Epithelial cell of proximal tubule (primary cell): ENCODE measurements at places on chromosomes 16 and 17.

DNA sequence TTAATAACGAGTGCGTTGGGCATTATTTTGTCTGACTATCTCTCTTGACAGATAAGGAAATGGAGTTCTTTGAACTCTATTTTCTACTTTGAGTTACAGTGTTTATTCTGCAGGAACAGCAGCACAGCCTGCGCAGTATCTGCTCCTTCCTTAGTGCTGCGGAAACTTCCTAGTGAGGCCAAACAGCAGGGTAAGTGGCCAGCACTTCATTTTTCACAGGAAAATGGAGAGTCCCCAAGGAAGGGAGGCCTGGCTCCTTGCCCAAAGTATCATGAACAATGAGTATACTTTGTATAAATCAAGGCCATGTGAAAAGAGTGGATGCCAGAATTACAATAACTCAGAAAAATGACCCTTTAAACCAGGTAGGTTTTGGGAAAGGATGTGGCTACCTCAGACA is 140.6 kb downstream of the VPS53 start:
- no peak for DNase-seq

DNA sequence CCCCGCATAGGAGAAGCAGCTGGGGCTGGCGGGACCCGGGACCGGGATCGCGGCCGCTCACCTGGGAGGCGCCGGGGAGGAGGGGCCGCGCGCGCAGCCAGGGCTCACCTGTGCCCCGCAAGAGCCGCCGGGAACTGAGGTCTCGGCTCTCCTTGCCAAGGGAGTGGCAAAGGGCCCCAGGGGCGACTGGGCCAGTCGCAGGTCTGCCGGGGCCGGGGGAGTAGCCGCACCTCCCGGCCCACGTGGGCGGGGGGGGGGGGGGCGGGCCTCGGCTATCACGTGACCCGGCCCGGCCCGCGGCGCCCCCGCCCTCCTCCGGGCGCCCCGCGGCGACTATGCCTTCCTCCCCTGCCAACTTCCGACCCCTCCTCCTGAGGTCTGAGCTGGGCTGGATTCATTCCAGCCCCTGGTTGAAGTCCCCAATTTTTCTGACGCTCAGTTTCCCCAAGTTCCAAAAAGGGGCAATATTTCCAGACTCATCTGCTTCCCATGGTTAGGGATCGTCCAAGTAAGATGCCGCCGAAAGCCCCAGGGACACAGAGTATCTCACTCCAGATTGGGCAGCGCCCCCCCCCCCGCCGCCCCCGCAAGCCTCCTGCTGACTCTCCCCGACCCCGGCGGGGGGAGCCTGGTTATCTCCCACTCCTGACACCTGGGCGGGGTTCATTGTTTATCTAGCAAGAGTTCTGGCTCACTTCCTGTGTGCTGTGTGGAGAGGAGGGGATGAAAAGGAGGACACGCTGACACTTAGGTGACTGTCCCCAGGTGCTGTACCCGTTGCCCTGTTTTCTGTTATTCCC is at the start of gene TMC6:
Gene TMC6 (minus strand): TSS at position 205 of the 800 bp plus-strand sequence. CDS start 1,923 bp downstream, outside the sequence.
- DNase-seq: no peak

GRCh38 chr16:75534560-75535205 is 1.2 kb downstream of the CHST5 start:
- DNase-seq: no peak

- no peak for DNase-seq
These were observed 2.7 kb upstream of the SLC6A2 start for GRCh38 chr16:55653106-55653505.

DNA sequence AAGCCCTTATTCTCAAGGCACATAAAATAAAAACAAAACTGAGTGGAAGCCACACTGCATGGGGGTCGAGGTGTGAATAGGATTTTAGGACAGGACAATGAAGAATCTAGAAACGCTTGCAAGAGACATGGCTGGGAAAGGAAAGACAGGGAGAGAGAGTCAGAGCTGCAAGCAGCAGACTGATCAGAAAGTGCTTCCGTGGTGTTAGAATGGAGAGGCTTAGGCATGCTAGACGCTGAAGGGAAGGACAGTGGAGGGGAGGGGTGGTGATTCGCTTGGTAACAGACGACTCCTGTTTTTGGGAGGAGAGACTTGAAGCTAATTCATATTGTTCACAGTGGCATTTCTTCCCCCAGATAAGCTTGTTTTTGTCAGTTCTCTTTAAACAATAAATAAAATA is 173.5 kb downstream of the AIPL1 start:
- DNase-seq: no peak

- DNase-seq: no peak
These were observed 224.6 kb downstream of the HAPSTR1 start for GRCh38 chr16:9316008-9316407.

DNA sequence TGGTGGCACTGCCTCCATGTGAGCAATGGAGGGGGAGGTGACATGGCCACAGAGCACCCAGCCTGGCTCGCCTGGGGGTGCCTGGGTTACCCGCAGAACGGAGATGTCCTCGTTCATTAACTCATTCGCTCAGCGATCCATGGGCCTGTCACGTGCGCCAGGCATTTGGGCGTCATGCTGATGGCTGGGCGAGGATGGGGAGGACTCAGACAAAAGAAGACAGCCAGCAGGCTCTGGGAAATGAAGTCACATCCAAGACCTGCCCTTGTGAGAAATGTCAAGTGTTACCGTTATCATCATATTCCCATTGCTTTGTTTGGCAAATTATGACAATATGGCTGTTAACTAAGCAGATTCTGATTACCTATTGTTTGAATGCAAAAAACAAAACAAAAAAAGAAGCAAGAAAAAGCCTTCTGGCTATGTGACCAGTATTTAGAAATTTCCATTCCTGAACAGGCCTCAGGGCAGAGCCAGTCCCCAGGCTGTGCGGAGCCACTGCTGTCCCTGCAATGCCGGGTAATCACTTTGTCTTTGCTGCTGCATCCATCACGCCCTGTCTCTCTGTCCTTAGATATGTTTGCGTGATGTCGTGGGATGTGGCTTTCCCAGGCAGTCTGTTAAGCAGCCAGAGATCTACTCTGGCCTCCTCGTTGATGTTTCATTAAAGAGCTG is 57.9 kb downstream of the CMIP start:
- DNase-seq: no peak

GRCh38 chr17:65163990-65164495 is 26.9 kb downstream of the RGS9 start:
- DNase-seq: no peak

DNA sequence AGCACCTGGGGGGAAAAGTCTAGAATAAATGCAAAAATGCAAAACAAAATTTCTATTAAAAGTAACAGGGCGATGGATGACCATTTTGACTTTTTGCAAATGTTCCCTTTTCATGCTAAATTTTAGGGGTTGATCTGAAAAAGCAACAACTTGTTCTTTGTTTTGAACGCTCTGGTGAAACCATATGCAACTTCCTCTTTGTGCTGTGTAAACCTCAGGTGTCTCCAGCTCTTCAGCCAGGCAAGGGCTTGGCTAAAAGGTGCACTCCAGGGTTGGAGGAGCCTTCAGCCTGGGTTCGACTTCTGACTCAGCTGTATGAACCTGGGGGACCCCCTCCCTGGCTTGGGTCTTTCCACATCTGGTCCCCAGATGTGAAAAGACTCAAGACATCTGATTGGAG is 9.5 kb downstream of the IRF8 start:
- no peak for DNase-seq

- DNase-seq: no peak
These were observed 130.9 kb downstream of the CDH11 start for GRCh38 chr16:64991001-64991400.

GRCh38 chr17:36647636-36648035 is 46.3 kb downstream of the MRM1 start:
- DNase-seq: no peak

- no peak for DNase-seq
These were observed 125.2 kb downstream of the C16orf78 start for GRCh38 chr16:49498666-49499413.

DNA sequence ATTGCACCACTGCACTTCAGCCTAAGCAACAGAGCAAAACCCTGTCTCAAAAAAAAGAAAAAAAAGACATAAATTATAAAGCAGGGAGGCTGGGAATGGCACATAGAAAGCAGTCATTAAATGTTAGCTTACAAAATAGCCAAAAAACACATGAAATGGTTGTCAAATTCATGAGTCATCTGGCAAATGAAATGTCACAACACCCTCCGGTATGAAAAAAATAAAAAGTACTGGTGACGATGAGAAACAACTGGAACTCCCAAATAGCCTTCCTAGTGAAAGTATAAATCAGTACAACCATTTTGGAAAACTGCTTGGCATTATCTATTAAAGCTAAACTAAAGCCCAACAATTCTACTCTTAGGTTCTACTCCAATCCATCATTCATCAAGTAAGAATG is 3.5 kb upstream of the KATNB1 start:
- no peak for DNase-seq

DNA sequence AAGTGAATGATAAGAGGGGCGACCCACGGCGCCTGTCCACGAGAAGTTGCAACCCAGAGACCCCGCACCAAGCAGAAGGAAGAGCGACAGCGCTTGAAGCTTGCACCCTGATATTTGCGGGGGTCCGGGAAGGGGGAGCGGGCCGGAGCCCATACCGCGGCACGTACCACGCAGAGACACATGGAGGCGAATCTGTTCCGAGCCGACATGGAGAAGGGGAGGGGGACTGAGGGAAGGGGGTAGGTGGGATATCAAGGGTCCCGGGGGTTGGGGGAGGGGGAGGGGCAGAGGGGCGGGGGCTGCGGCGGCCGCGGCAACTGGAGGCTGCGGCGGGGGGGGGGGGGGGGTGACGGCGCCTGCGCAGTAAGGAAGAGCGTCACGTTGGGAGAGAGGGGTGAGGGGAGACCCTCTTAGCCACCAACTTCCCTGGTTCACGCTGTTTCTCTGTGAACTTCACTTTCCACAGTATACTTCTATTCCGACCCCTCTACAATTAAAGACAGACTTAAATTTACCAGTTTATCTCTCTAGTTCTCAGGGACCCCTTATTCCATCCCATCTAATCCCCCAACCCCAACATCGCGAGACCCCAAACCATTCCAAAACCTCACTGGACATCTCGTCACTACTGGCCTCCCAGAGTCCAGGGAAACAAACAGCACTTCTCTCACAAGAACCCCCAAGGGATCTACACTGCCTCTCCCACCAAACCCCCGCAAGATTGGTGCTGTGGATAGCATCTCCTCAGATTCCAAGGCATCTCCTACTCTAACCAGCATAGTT is 8.0 kb downstream of the DLG4 start:
- no peak for DNase-seq

- DNase-seq: no peak
These were observed 42.4 kb upstream of the JPH3 start for GRCh38 chr16:87559945-87560344.
